Natural killer cell treated with Interleukin-12 subunit alpha and Interleukin-12 subunit beta and Interleukin-15 and Interleukin-18, amount 100 ng/mL, for 72 hours (primary cell): ENCODE measurements at places on chromosomes 6 and 20.

GRCh38 chr6:42409581-42409980 lies 42.1 kb downstream of the TRERF1 start:
- no peak for DNase-seq

- no peak for DNase-seq
Observed at GRCh38 chr20:50265245-50265946, 74.8 kb downstream of the CEBPB start.

GRCh38 chr6:148890652-148891404 lies 144.0 kb downstream of the UST start:
- DNase-seq = no peak

GRCh38 chr20:32711346-32711745 lies 31.9 kb downstream of the COMMD7 start:
- DNase-seq = no peak

DNA sequence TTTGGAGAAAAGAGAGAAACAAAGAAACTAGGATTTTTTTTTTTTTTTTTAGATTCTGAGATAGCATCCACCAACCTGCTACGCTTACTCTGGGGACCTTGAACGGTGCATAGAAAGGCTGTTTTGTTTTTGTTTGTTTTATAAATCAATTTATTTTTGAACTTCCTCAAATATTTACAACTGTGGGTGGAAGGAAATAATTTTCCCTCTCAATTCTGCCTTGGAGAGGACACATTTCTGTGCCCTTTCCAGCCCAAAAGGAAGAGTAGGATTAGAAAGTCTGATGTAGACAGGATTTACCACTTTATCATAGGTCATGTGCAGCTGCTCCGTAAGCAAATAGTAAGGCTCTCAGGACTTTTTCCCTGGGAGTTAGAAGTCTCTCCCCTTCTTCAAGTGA lies 190.5 kb downstream of the NKAIN2 start:
- no peak for DNase-seq

DNA sequence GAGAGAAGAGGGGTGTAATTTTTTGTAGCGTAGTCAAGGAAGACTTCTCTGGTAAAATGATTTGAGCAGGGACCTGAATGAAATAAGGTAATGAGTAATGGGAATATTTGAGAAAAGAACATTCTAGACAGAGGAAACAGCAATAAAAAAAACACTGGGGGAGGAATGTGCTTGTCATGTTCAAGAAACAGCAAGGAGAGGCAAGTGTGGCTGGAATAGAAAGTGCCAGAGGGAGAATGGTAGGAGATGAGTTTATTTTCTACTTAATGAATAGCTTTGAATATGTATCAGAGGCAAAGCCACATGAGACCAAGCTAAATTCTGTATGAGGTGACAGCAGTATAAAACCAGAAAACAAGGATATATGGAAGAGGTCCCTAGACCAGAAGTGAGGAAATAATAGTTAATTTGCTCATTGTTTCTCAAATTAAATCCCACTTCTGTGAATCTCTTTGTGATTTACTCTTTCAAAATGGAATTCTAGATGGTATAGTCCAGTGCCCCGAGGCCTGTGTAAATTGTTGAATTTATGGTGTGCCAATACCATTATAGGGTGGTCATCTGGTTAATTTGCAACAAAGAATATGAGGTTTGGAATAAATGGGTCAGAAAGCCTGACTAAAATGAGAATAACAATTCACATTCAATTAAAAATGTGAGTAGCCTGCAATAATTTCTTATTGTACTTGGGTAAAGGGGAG lies 170.2 kb downstream of the CDKAL1 start:
- DNase-seq = no peak

GRCh38 chr6:27140999-27141528 lies 106.4 kb upstream of the PRSS16 start:
- DNase-seq = no peak

DNA sequence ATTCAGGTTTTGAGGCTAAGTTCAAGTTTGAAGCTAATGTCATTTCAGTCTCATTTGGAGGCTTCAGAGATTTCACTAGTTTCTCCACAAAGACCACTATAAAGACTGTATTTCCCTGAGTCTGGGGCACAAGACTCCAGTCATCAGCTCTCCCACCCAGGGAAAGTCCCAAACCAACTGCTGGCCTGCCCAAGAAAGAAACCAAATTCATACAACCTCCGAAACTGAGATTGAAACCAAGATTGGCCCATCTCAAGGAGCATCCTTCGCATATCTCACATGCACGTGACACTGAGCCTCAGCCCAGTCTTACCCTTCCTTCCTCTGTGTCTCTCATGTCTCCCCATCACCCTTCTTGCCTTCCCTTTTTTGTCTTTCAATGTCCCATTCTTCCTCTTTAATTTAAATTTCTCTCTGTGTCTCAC lies 3.5 kb upstream of the LTA start:
- peak; percentile 88 for DNase-seq

DNA sequence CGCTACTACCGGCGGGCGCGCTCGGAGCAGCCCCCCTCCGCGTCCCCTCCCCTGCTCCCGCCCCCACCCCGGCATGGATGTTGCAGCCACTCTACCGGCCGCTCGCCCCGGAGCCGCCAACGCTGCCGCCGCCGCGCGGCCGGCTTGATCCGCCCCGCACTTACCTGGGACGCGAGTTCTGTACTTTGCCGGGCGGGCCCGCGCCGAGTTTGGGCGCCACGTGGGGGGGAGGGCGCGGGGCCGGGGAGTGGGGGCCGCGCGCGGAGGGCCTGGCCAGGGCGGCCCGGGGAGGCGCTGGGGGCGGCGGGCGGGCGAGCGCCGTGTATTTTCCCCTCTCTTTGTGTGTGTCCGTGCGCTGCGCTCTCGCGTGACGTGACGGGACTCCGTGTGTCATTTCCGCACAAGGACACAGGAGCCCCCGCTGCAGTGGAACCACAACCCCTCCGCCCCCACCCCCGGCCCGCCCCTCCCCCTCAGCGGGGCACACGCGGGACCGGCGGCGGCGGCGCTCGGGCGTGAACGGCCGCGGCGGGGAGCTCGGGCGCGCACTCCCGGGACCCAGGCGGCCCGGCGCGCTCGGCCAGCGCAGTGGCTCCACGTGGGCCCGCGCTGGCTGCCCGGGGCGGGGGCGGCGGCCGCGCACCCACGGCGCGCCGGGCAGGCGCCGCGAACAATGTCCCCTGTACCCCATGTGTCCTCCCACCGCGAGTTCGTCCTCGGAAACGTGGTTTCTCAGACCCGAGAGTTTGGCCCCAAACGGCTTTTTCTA lies at the start of gene BEND3:
Gene BEND3 (minus strand): TSS at position 590 of the 769 bp plus-strand sequence. CDS start 16,230 bp downstream, outside the sequence.
- no peak for DNase-seq

DNA sequence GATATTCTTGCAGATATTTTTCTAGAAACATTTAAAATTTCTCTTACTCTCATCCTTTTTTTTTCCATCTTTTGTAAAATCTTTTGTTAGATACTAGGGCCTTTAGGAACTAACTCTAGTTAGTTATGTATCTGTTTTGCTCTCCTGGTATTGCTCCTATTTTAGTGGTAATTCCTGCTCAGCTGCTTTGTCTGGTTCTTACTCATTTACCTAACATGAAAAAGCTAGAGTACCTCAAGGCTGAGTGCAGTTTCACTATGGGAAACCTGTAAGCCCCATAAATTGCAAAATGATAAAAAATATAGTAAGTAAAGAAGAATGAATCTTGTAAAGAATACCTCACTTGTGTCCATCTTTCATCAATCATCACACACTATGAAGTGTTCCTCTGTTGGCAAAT lies 1602.0 kb downstream of the GRIK2 start:
- DNase-seq = no peak

DNA sequence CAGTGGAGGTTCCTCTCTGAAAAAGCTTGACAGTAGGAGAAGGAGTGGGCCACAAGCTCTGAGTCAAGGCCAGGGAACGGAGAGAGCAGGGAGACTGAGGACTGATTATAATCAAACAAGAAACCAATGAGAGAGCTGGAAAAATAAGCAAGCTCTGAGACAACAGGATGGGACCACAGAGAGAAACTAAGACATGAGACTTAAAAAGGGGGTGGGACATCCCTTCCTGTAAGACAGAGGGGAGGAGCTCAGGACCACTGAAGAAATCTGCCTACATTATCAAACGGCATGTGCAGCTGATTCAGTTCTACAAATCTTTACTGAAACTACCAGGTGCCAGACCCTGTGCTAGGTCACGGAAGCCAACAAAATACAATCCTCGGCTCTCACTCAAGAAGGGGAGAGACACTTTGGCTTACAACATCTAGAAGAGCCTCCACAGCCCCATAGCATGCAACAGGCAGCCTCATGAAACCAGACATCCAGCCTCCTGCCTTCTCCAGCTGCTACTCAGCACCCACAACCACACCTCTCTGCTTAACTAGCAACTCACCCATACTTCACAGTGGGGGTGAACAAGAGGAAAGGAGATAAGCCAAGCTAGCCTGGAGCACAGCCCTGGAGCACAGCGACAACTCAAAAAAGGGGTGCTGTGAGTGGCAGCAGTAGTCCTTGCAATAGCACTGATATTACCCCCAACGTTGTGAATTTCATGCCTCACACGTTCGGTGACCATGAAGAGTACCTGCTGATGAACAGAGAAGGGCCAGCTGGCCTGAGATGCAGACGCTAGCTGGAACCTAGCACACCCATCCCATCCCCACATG lies 39.1 kb upstream of the ANKRD60 start:
- DNase-seq = no peak

GRCh38 chr6:116047173-116047933 lies 13.3 kb downstream of the FRK start:
- no peak for DNase-seq

DNA sequence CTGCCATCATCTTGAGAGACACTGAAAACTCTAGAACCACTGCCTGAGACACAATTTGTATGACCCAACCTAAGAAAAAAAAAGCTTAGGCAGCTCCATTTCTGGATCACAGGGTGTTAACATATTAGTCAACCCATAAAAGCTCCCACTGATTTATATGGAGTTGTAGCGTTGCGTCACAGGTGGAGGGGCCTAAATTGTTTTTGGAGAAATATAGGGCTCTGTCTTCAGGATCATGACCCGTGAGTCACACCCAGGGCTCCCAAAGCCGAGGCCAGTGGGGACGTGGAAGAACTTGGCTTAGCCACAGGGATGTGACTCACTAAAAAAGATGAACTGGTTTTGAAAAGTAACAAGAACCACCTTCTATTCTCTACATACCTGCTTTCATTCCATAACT lies 116.5 kb upstream of the BMP2 start:
- no peak for DNase-seq

DNA sequence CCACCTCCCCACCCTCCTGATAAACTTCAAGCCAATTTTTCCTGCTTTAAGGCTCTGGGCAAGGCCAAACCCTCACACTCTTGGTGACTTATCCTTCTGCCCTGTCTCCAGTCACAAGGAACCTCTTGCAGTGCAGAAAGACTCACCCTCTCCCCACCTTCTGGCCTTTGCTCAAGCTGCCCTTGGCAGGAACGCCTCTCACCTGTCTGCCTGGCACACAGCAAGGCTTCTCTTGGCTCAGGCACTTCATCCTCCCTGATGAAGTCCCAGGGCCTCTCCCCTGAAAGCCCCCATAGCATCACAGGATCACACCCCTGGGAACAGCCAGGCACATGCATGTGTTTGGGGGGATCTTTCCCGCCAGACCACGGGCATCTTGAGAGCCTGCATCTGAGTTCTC lies 68.8 kb upstream of the NNAT start:
- no peak for DNase-seq
